ENCODE measurements at places on chromosomes 1 and 21.

GRCh38 chr1:177981200-177981599, 11.3 kb upstream of the SEC16B start:
- no peak for DNase-seq

DNA sequence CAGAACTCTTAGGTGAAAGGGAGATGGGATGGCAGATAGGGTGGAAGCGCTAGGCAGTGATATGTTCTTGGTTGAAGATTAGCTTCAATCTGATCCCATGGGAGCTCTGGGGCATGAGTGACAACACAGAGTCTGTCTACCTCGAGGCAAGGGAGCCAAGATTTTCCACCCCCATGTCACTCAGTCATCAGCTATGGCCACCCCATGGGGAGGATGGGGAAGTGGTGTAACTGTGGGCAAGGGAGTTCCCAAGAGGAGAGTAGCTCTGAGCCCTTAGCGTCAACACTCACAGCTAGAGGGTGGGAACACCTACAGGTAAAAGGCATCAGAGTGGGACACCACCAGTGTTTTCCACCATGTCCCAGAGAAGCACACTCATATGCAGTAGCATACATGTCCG, 30.3 kb upstream of the C1QA start:
- no peak for DNase-seq

- no peak for DNase-seq
Observed at GRCh38 chr1:84573481-84573966, 716 bp downstream of the CTBS start.

DNA sequence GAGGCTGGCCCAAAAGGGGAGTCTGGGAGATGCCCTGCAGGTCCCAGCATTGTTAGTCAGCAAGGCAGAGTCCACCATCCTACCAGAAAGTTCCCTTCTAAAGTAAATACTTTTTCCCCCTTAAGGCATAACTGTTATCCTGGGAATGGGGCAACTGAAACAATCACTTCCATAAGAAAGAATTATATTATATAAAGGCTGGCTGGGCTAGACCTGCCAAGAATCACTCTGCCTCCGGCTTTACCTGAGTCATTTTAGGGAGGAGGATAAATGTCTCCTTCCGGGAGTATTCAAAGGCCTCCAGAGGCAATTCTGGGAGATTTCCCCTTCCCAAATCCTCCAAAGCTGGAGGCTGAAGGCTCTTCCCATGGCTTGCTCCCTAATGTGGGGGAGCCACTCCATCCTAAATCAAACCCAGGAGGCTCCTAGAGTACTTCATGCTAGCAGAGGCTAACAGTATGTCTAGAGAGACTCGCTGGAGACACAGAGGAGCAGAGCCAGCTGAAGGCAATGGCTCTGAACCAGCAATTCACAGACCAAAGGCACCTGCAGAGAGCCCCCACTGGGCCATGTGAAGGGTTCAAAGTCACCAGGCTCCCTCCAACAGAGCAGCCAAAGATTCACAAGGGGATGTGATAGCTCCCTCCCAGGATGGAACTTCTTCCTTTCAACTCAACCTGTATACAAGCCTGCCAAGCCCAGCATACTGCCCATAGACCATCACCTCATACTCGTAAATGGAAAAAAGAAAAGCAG, 116.0 kb downstream of the ASTN1 start:
- DNase-seq, result no peak

- DNase-seq, result no peak
Observed at GRCh38 chr1:40264354-40264781, 6.3 kb downstream of the ZMPSTE24 start.

DNA sequence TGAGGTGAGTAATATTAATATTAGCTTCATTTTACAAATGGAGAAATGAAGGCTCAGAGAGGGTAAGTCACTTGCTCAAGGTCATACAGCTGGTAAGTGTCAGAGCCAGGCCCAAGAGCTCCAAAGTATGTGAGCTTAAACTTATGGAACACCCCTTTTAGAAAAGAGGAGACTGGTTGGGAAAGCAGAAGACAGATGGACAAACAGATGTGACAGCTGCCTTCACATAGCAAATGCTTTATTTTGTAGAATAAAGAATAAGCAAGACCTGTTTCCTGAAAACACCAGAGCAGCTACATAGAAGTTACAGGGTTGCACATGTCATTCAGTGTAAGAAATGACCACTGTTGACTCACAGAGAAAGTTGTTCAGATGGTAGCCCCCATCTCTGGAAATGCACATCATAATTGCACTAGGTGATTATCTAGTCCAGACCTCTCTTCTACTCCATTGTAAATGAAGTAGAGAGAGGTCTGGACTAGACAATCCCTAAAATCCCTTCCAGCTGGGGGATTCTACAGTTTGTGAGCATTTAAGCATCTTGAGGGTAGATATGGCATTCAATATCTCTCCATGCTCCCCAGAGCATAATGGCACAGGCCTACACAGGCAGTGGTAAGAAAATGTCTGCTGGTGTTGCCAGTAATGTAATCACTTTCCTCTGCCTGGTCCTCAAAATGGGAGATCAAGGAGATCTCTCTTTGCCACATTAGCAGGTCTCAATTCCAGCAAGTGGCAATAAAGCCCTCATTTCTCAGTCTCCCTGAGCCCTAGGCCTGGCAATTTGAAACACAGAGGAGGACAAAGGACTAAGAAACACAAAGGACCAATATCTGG, 188.2 kb upstream of the FGGY start:
- DNase-seq, result no peak

DNA sequence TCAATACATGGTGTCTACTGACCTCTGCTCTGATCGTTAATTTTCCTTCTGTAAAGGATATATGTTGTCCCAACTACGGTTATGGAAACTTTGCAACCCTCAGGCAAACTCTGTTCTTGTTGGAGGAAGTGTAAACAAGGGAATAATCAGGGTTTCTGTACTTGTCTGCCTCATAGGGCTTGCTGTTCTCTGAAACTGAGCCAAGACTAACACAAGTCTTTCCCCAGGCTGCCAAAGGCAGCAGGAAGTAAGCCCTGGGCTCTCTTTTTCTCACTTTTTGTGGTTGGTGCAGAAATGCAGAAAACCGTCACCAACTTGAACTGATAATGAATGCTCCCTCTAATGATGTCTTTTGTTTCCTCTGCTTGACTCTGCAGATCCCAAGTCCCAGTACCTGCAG, 7.6 kb downstream of the CYP4X1 start:
- no peak for DNase-seq

- no peak for DNase-seq
Observed at GRCh38 chr1:46521414-46521813, 30.0 kb downstream of the KNCN start.

DNA sequence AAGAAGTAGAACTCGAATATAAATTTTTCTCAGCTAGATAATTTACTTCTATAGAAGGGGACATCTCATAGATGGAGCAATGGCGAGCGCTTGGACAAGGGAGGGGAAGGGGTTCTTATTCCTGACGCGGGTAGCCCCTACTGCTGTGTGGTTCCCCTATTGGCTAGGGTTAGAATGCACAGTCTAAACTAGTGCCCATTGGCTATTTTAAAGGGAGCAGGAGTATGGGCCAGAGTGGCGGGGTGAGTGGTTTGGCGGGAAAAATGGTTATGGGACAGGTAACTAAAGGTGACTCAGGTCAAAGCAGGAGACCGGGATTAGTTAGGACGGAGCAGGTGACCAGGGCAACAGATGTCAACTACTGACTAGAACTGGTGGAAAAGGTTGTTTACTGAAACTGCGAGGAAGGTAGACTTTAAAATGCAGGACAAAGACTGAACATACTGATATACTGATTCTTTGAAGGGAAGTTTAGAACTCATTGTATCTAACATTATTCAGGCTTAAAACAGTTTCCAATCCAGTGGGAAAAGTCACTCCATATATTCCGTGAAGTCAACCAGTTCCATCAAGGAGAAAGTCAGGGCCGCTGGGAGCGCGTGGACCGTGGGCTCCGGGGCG, 940 bp upstream of the ATAD3A start:
- peak; percentile 9 for DNase-seq

DNA sequence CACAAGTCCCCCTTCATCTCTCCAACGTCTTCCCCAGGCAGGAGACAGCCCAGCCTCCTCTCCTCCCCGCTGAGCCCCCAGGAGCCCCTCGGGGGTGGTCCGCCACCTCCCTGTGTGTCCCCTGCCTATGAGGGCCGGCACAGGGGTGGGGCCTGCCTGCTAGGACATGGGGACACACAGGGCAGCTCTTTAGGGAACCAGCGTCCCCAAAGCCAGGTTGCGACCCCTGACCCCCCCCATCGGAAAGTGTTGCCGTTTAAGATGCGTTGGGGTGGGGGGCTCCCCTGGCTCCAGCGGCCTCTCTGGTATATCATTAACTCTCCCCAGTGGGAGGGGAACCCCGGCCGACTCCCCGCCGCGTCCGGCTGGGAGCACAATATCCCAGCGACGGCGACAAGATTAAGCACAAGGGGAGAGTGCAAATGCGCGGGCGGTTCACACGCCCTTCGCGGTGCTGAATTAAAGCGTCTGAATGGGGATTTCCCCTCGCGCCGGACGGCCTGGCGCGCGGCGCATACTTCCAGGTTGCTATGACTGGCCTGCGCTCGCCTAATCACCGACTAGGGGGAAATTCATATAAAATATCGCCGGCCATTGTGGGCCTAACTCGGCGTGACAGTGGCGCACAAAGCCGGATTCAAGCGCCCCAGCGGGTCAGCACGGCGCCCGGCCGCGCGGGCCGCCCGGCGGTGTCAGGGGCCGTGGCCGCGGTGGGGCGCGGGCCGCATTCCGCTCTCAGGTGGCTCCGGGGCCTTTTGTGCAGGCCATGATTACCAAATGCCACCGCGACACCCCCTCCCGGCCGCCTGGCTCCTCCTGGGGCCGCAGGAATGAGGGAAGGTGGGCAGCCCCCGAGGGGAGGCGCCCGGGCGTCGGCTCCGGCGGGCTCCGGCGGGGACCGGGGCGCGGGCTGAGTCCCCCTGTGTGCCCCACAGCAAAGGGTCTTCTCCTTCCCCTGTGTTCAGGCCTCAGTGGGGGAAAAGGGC, 30.9 kb downstream of the WNT3A start:
- peak; percentile 41 for DNase-seq

DNA sequence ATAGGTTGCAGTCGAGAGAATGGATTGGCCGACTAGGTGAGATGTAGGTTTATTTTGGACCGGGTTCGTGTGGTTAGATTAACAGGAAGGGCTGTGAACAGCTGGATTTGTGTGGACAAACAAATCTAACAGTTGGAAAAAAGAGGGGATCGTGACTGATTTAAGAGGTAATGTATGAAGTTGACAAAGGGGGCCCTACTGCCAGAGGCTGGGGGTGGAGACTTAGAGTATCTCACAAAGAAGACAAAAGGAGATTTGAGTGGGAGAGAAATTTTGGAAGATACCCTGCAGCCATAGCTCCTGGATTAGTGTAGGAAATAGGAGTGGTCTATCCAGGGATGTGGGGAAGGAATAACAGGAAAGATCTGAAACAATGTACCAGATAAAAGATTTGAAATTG, 38.8 kb upstream of the PLA2G5 start:
- DNase-seq, result no peak

- DNase-seq, result no peak
Observed at GRCh38 chr1:55724551-55725325, 509.6 kb upstream of the USP24 start.

DNA sequence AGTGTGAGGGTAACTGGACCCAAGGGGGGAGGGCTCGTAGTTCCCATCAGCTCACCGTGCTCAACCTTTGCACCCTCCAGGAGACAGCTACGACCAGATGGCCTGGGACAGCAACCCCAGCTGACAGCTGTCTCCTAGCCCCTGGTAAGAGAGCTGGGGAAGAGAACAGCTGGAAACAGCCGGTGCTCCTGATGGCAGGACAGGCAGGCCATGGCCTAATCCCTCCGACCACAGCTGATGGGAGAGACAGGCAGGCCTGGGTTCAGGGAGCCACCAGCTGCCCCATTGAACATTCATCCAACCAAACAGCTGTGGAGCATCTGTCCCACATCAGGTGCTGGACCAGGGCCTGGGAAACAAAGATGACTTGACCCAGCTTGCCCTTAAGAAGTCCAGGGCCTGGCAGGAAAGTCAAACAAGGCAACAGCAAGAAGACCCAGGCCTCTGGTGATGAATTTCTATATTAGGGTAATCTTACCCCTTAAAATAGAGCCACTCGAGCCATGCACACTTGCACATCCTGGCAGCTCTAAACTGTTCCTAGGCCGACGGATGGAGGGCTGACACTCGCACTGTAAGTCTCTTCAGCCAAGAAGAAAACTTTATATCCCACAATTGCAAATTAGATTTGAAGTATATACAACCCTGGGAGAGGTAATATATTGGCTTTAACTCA, 12.2 kb downstream of the OLFML2B start:
- DNase-seq, result no peak

DNA sequence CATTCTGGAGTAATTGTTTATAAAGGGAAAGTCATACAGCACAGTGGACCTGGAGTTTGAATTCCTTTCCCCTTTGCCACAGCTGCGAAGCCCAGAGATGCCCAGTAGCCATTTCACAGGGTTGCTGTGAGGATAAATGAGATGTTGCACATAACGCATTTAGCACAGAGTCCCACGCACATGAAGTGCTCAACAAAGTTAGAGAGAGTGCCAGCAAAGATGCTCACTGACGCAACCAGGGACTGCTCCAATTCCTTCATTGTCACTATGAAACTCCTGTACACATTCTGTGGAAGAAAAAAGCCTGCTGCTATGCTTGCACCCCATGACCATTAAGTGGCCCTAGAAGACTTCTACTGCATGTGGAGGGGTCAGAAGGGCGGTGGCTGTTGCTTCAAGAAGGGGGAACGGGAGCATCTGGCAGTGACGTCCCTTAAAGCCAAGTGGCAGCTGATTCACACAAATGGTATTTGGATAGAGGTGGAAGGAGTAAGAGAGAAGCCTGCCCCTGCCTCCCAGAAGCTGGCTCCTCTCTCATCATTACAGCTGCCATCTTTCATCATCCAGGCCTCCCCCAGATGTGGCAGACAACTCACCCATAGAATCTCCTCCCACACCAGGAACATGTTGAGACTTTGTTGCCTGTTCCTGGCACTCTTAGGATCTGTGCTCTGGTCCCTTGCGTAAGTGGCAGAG, 26.5 kb upstream of the VAV3 start:
- no peak for DNase-seq

DNA sequence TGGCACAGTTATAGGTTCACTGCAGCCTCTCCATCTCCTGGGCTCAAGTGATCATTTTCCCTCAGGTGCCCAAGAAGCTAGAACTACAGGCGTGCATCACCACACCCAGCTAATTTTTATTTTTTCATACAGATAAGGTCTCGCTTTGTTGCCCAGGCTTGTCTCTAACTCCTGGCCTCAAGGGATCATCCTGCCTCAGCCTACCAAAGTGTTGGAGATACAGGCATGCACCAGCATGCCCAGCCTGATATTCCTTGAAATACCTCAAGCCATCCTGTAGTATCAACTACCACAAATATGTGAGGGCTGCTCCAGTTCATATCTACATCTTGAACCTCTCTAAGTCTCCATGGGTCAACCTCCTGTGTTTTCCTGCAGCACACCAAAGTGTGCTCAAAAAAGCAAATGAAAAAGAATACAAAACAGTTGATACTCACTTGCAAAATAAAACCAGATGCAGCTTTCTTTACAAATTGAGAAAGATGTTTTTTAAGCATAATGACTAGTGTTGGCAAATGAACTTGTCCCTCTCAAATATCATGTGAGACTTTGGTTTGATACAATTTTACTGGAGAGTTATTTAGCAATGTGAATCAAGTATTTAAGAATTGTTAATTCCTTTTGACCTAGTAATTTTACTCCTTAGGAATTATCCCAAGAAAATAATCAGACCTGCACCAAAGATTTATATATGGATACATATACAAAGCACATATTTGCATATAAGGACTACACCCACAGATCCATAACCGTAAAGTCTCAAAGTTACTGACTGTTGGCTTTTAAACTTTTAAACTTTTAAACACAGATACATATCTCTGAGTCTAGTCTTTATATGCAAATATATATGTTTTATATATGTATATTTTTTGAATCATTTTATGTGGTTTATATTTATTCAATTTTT, 197.7 kb downstream of the NRIP1 start:
- DNase-seq, result no peak

Data from stimulated activated CD4-positive, alpha-beta T cell treated with anti-CD3 and anti-CD28 coated beads, Interleukin-4, amount 100 ng/mL, for 48 hours (primary cell).